Neural progenitor cell (in vitro differentiated cells): ENCODE measurements at places on chromosomes 1 and 21. TPM values are rescaled to one million over a fixed set of nuclear protein-coding genes. Genes with fewer than 3 reads are reported as not detected.

DNA sequence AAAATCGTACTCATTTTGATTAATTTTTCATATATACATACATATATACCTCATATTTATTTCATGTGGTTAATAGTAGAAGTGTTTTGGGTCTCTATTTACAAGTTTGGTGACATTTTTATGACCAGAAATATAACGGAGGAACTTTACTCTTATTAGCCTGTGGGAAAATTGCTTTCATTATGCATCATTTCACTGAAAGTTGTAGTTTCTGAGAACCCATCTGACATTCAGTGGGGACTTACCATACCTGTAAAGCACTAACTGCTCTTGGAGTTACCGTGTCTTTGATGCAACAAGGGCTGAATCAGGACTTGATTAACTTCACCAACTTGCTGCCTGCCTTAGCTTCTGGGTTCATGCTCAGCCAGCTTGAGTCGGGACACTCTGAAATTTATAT is 49.9 kb upstream of the ITPKB start:
- no peak for DNase-seq

FAM3B gene
- not detected in 2 replicates for total RNA-seq

DNA sequence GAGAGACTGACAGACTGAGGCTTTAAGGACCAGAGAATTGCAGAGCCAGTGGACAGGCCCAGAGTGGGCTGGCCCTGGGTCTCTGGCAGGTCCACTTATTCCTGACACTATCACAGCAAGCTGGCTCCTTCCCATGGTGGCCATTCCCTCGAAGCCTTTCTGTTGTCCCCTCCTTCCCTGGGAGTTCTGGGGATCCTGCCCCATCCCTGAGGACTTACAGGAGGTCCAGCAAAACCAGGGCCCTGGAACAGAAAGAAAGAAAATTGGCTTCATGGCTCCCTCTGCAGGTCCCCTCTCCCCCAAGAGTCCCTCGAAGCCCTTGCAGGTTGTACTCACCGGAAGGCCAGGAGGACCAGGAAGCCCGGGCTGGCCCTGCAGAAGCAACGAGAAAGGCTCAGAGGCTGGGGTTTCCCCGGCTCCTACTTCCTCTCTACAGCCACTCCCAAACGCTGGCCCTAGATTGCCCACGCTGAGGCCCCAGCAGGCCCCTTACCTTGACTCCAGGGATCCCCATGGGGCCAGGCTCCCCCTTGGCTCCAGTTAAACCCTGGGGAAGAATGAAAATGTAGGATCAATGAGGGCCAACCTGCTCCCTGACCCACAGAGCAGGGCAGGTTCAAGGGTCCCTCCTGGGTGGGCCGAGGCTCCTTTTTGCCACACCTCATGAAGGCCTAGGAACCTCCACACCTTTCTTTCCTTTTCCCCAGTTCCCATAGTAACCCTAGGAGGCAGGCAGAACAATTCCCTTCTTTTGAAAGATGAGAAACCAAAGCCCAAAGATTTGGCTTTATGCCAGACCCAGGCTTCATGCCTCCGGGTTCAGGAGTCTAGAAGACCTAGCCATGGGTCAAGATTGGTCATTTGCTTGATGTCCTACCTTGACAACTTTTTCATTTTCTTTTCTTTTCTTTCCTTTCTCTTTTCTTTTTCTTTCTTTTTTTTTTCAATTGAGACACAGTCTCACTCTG is 4.6 kb downstream of the COL9A2 start:
- peak; percentile 10 for DNase-seq

DVL1 gene
- total RNA-seq: 14.5 and 64.1 TPM in 2 replicates

- no peak for DNase-seq
Observed at GRCh38 chr1:66757722-66758240, 5.5 kb downstream of the DYNLT5 start.

KDF1 gene
- 1.1 TPM in 1 of 2 replicates, not detected in the other for total RNA-seq

TFF2 gene
- total RNA-seq: not detected in 2 replicates

- no peak for DNase-seq
Observed at GRCh38 chr1:228143480-228144192, 3.6 kb downstream of the GUK1 start.

DNA sequence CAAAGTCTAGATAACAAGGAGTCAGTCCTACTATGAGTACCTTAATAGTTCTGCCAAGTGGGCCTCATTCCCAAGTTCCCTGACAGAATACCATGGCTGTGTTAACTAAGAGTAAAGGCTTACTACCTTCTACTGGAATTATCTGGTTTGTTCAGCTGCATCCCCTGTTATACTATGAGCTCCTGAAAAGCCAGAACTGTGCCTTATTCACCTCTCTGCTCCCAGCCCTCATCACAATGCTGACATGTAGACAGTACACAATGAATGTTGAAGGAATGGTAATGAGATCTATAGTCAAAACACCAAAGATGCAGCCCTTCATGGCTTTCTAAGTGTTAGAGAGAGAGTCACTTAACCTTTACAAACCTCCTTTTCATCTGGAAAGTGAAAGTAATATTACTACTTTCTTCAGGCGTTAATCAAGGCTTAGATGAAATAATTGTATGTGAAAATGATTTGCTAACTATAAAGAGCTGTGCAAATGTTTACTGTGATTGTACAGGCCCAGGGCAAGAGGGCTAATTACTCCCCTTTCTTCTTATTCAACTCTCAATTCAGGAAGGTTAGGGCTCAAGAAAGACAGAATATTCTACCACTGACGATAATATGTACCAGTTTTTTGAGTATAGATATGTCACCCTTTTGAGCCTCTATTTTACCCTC is 70.3 kb upstream of the MROH9 start:
- DNase-seq: no peak

- DNase-seq: no peak
Observed at GRCh38 chr1:116067566-116067890, 43.7 kb upstream of the MAB21L3 start.

- DNase-seq: no peak
Observed at GRCh38 chr21:33751120-33751519, 108.8 kb downstream of the ITSN1 start.

DNA sequence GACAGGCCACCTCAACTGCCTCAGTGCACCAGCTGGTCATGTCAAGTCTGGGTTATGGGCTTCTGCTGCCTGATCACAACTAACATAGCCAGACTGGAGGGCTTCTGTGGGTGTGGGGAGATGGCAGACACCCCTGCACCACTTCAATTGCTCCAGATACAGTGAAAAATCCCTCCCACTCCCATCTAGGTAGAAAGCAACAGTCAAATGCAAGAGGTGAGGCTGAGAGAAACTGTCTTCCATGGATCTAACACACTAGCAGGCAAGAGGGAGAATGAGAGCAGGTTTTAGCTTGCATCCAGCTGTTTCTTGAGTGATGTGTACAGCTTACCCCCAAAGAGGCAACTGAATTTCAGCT is 10.8 kb downstream of the KCNA2 start:
- DNase-seq: no peak

DNA sequence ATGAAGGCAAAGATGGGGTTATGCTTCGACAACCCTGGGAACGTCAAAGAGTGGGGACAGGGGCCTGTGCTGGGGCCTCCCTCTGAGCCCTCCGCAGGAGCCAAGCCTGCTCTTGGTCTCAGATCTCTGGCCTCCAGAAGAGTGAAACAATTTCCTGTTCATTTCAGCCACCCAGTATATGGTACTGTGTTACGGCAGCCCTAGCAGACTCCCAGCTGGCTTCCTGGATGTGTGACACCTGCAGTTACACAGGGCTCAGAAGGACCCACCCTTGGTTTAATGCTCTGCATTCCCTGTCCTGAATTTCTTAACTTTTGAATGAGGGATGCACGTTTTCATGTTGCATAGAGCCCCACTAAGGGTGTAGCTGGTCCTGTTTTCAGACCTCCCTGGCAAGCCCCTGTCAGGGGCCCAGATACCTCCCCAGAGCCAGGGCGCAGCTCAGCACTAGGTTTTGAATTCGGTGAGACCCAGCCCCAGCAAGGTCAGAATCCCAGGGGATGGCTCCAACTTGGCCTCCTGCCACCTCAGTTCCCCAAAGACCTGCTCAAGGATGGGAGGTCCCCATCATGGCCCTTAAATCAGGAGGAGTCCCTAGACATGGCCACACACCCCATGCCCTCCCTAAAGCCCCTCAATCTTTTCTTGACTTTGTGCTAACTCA is 79.0 kb upstream of the IFFO2 start:
- no peak for DNase-seq

GRCh38 chr1:16183179-16183578 is 27.3 kb upstream of the EPHA2 start:
- DNase-seq: no peak

GRCh38 chr1:115340879-115341278 is 2.8 kb upstream of the NGF start:
- DNase-seq: no peak

DCDC2B gene
- not detected in 2 replicates for total RNA-seq

GRCh38 chr1:37629008-37629407 is 5.7 kb downstream of the RSPO1 start:
- DNase-seq: peak; percentile 60

KLF17 gene
- not detected in 2 replicates for total RNA-seq

GRCh38 chr1:65119951-65120350 is 28.1 kb upstream of the AK4 start:
- DNase-seq: no peak

- DNase-seq: peak; percentile 95
Observed at GRCh38 chr1:94237291-94238226, at the start of gene ARHGAP29. Gene ARHGAP29, minus strand, starts transcription at chr1:94237584. Its CDS starts 5,973 bp downstream, at chr1:94231611.

- DNase-seq: no peak
Observed at GRCh38 chr1:227043755-227044154, 103.7 kb downstream of the COQ8A start.

DNA sequence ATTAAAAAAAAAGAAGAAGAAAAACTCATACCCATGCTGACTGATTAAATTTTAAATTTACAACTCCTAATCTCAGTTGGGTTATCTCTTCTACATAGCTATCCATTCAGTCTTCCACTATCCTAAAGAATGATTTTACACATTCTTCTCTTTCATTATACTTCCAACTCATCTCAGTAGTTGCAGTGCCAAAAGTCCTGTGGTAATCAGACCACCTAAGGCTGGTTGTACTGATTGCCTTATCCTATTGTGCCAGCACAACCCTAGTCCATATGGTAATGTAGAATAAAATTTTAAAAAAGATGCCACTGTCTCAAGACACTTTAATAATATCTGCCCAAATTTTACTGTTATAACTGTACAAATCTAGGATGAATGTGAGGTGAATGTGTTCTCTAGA is 448.0 kb downstream of the LRRIQ3 start:
- no peak for DNase-seq

IVL gene
- total RNA-seq: not detected in 2 replicates

GRCh38 chr21:40717028-40717427 is 129.9 kb downstream of the DSCAM start:
- no peak for DNase-seq

DNA sequence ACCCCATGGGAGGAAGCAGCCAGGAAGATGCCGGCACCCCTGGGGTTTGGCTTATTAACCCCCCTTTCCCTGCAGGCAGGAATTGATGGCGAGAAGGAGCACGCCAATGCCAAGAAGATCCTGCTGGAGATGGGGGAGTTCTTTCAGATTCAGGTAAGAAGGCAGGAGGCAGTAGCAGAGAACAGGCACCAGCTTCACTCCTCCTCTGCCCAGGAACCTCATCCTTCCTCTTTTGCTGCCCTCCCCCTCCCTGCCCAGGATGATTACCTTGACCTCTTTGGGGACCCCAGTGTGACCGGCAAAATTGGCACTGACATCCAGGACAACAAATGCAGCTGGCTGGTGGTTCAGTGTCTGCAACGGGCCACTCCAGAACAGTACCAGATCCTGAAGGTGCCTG is 1.2 kb upstream of the RUSC1 start:
- DNase-seq: no peak

DNA sequence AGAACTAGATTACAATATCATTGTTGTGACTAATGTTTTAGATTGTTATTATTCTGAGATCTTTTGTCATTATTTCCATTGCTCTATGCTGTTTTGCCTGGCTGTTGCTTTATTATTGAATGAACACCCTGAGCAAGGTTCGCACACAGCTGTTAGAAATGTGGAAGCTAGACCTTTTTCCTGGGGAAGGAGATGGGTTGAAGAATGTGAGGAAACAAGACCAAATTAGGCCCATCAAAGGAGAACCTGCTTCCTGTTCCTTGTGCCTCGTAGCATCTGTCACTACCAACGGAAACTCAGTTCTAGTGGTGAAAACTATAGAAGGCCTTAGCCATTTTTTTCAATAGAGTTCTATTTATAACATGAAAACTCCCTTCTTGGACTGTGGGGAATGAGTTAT is 68.7 kb downstream of the RGL1 start:
- DNase-seq: no peak

DNA sequence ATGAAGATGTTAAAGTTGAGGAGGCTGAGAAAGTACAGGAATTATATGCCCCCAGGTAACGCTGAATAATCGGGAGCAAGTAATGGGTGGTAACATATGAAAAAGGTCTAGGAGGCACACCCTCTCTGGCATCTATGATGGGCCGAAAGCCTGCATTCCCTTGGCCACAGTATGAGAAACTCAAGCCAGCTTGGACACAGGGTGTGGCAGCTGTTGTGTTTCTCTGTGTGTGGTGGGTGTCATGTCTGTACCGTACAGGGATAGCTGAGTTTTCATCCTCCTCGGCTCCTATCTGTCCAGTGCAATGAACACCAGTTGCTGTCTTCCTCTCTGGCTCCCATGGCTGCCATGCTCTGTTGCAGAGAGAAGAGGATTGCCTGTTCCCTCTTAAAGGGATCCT is 32.9 kb downstream of the NBPF3 start:
- no peak for DNase-seq

OLFML3 gene
- total RNA-seq: 13.4 and 19.3 TPM in 2 replicates

GRCh38 chr1:207152792-207153468 is 48.9 kb downstream of the C4BPA start:
- DNase-seq: no peak

GRCh38 chr1:162881590-162881989 is 20.6 kb upstream of the CCDC190 start:
- no peak for DNase-seq

NPPA gene
- not detected in 2 replicates for total RNA-seq

GBP4 gene
- total RNA-seq: not detected in 2 replicates

CD53 gene
- total RNA-seq: not detected in 2 replicates

DNA sequence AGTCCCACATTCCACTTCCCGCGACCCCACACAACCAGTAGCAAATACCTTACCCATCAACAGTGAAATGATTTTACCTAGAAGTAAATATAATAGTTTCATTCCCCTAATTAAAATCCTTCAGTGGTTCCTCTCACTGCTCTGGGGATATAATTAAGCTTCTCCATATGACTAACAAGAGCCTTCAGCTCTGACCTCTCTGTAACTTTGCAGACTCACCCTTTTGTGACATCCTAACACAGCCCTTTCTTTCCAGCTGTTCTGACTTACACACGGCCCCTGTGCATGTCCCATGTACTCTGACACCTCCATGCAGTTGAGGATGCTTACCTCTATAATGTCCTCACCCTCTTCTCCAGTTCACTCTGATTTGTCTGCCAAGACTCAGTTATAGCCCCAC is 137.3 kb upstream of the SPAG17 start:
- DNase-seq: no peak

- no peak for DNase-seq
Observed at GRCh38 chr1:56931211-56931610, 34.6 kb downstream of the C8B start.

PCAT6 gene
- total RNA-seq: 4.2 TPM in 1 of 2 replicates, not detected in the other

GRCh38 chr21:41622201-41622600 is 114.2 kb upstream of the TMPRSS2 start:
- no peak for DNase-seq

MYBPH gene
- total RNA-seq: not detected in 2 replicates

GRCh38 chr1:203028067-203028783 is 1.9 kb downstream of the PPFIA4 start:
- no peak for DNase-seq
